ENCODE measurements at places on chromosomes 11 and 22.

- no peak for DNase-seq
These were observed 352.1 kb upstream of the NARS2 start for GRCh38 chr11:78926633-78927338.

DNA sequence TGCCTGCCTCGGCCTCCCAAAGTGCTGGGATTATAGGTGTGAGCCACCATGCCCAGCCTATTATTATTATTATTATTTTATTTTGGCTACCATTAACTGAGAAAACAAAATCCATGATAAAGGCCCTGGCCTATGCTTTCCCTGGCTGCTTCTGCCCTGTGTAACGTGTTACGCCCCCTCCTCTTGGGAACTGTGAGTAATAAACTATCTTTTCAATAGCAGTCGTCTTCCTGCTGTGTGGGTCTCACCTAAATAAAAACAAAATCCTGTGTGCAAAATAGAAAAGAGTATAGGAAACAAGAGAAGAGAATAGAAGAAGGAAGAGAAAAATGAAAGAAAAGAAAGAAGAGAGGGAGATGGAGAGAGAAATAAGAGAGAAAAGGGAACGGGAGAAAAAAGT, 237.0 kb downstream of the MIAT start:
- no peak for DNase-seq

DNA sequence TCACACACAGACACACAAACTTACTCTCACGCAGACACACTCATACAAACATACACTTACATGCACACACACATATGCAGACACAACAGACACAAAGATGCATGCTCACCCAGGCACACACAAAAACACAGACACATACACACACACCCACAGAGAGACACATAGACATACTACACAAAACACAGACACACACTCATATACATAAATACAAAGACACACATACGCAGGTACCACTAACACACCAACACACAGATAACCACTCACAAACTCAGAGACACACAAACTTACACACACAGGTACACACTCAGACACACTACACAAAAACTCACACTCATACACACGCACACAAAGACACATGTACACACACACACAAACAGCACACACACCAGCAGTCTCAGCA, 22.4 kb downstream of the VWCE start:
- DNase-seq: no peak

DNA sequence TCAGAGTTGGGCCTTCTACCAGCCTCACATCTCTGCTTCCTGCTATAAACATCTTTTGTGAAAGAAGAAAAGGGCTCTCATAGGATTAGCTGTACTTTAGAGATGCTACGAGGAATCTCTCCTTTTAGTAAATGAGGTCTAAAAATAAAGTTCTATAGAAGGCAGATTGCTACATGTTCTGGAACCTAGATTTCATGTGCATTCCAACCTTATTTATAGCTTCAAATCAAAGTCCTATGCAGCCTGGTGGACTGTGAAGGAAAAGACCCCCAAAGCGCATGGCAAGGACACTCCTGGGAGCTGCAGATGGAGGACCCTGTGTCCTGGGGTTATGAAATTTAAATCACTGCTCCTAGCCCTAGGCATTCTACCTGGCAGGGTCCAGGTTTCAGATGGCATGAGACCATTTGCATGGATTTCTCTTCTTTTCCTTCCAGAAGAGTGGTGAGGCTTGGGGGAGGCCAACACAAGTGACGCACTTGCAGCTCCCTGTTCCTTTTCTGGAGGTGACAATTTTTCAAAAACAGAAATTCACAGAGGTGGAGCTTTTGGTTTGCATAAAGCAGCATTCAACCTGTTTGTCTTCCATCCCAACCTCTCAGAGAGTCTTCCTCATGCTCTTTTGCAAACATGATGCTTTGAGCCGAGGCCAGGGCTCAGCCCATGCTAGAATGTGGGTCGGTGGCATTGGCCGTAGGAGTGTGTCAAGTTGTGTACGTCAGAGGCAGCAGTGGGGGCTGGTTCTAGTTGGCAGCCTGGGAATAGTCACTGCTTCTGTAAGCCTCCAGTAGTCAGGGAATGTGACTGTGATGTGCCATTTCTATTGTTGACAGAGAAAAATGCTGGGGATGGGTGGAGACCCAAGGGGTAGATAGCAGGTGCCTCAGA, 6.3 kb downstream of the CRY2 start:
- no peak for DNase-seq

GRCh38 chr11:63480039-63480438, 10.9 kb downstream of the PLAAT5 start:
- no peak for DNase-seq

GRCh38 chr11:107006076-107006833, 12.0 kb downstream of the GUCY1A2 start:
- no peak for DNase-seq

GRCh38 chr22:48425091-48425506, 1402.6 kb downstream of the BRD1 start:
- no peak for DNase-seq

DNA sequence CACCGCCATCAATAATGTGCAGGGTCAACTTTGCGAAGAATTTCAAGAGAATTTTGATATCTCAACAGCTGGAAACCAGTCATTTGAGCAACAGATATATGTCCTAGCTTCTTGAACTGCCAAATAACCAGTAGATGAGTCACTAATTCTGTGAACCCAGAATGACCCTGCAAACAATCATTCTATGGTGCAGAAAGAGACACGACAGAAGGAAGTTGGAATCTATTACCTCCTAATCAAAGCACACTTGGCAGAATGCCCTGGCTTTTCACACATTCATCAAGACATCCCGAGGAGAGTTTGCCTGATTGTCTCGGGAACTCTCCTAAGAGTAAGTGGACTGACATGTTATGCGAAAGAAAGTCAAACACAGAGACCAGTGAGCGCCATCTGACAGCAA, 621.1 kb downstream of the OPCML start:
- DNase-seq: no peak

DNA sequence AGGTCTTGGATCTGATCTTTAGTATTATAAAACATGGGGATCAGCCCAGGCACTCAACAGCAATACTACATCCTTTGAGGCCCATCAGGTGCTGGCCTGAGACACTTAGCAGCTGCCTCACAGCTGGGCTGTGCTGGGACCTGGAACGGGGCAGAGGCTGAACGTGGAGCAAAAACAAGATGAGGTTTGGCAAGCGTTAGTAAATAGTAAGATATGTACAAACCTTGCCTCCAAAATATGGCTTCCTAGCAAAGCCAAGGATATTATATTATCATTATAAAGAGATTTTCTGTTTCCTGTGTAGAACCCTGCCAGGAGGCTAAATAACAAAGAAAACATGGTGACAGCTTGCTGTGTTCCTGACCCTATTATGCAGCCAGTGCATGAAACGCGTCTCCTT, 60.0 kb upstream of the SPON1 start:
- no peak for DNase-seq

DNA sequence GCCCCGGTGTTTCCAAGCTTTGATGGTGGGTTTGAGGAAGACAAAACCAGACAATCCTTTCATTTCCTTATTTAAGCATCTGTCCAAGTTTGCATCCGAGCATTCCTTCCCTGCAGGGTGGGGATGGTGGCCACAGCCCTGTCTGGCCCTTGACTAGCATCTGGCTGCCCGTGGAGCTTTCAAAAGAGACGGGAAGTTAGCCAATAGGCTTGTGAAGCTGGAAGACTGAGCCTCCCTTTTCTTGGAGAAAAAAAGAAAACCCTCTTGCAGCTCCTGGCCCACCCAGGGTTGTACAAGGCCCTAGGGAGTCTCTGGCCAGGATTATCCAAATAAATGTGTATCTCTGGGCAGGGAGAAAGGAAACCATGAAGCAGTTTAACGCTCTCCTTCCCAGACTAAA, 60.6 kb downstream of the MICAL2 start:
- no peak for DNase-seq

DNA sequence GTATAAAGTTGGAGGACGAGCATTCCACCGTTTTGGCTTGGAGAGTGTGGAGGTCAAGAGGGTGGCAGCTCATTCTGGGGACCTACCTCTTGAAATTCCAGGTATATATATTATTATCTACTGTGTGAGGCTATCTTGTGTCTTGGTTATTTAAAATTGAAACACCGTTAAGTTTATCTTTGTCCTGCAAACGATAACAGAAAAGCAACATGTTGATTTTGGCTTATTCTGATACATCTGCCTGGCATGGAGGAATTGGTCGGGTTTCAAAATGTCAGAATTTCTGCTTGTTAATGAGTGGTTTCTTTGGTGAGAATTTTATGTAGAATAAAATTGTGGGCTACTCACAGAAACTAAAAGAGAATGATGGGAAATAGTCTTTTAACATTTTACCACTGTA, 54.4 kb downstream of the SVIP start:
- DNase-seq: no peak

- DNase-seq: no peak
These were observed 14.7 kb downstream of the DPP3 start for GRCh38 chr11:66494935-66495334.

DNA sequence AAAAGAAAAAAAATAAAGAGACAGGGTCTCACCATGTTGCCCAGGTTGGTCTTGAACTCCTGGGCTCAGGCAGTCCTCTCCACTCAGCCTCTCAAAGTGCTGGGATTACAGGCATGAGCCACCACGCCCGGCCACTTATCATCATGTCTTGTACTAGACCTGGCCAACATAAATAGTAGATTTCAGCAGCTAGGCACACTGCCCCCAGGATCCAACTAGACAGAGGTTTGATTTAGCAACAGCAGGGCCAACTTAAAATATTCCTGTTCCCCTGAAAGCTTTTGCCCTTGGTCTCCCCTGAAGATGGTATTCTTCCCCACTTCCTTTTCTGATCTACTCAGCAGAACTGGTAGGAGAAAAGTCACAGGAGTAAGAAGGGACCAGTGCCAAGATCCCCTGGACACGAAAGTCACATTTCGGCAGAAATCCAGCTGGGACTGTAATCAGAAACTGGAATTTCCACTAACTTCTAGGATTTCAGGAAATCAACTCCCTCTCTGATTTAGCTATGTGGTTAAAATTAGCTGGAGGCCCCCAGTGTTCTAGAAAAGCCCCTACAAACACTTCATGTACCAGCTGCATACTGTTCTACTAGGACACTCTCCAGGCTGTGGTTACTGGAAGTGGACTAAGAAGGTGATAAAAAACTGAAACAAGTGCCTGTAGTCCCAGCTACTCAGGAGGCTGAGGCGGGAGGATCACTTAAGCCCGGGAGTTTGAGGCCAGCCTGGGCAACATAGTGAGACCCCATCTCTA, 8.9 kb upstream of the PPP2R1B start:
- no peak for DNase-seq

- no peak for DNase-seq
These were observed 202.9 kb downstream of the FAM76B start for GRCh38 chr11:95586661-95587060.

DNA sequence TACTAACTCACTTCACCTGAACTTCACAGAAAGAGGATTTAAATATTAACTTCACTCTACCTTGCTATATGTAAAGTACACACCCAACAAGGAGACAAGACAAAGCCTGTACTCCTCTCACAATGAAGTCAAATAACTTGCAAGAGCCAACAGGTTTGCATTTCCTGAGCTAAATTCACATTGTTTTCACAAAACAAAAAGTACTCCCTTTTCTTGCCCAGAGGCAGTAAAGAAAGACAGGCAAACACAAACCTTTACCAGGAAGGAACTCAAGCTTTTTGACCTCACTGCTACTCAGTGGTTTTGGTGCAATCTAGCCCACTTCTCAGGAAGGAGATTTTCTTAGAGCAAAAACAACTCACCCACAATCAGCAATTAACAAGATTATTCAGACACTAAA, 15.7 kb downstream of the USP28 start:
- no peak for DNase-seq
